EH (cell line): ENCODE measurements at places on chromosomes 16 and 17.
A peak's percentile ranks its signal among the peaks of the same experiment; 100 is the strongest.

DNA sequence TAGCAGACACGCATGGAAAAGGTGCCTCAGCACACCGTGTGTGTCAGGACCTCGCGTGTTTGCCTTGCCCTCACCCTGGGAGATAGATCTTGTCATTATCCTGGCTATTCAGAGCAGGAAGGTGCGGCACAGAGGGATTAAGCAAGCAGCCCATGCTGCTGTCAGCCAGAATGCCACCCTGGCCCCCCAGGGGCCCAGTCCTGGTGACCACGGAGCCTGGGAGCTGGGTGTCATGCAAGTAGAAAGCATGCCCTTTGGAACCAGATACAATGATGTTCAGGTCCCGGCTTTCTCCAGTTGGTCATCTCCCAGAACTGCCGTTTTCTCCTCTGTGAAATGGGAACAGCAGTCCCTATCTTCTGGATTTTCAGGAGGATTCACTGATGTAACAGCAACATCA lies 29.9 kb downstream of the CACNG4 start:
- no peak for DNase-seq

DNA sequence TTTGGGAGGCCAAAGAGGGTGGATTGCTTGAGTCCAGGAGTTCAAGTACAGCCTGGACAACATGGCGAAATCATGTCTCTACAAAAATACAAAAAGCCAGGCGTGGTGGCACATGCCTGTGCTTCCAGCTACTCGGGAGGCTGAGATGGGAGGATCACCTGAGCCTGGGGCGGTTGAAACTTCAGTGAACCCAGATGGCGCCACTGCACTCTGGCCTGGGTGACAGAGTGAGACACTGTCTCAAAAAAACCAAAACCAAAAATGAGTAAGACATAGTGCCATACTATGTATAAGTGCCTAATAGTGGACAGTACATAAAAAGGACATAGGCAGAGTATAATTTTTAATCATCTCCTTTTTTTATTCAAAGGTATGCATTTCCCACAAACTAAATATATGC lies 4.0 kb downstream of the CTC1 start:
- no peak for DNase-seq

- DNase-seq, result no peak
Measured at GRCh38 chr17:13490427-13490826, 111.3 kb downstream of the HS3ST3A1 start.

DNA sequence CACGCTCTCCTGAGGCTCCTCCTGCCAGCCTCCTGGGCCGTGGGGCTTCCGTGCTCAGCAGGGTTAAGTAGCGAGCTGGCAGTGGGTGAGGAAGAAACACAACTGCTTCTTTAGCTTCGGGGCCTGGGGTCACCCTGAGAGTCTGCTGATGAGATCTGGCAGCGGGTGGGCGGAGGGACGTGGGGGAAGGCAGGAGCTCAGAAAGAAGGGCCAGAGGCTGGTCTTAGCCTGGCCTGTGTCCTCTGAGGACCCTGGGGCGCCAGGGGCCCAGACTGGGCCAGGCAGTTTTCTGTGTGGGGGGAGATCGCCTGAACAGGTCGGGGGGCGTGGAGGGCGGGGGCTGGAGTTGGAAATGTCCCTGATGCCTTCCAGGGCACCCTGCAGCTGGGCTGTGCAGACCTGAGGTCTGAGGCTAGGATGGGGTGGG lies 97.8 kb upstream of the GSE1 start:
- no peak for DNase-seq

GRCh38 chr17:63826468-63827001 lies 696 bp upstream of the PSMC5 start:
- no peak for DNase-seq

- no peak for DNase-seq
Measured at GRCh38 chr17:73203788-73204479, 11.1 kb downstream of the COG1 start.

DNA sequence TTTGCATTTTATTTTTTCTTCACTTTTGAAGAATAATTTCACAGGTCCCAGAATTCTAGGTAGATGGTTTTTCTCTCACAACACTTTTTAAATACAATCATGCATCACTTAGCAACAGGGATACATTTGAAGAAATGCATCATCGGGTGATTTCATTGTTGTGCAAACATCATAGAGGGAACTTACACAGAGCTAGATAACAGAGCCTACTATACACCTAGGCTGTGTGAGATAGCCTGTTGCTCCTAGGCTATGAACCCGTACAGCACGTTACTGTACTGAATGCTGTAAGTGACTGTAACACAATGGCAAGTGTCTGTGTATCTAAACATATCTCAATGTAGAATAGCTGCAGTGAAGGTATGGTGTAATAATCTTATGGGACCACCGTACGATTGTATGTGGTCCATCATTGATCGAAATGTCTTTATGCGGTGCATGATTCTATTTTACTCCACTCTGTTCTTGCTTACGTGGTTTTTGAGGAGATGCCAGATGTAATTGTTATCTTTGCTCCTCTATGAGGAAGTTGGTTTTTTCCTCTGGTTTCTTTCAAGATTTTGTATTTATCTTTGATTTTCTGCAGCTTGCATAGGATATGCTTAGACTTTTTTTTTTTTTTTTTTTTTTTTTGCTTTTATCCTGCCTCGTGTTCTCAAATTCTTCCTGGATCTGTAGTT lies 35.5 kb upstream of the TMEM92 start:
- DNase-seq, result no peak

GRCh38 chr16:81399909-81400308 lies 44.7 kb upstream of the CMIP start:
- DNase-seq, result no peak

- DNase-seq, result no peak
Measured at GRCh38 chr16:54055191-54055590, 231.4 kb downstream of the IRX3 start.

GRCh38 chr17:42691021-42691545 lies 8.8 kb downstream of the CNTNAP1 start:
- DNase-seq, result no peak

- no peak for DNase-seq
Measured at GRCh38 chr17:19991252-19991885, 13.7 kb upstream of the AKAP10 start.

DNA sequence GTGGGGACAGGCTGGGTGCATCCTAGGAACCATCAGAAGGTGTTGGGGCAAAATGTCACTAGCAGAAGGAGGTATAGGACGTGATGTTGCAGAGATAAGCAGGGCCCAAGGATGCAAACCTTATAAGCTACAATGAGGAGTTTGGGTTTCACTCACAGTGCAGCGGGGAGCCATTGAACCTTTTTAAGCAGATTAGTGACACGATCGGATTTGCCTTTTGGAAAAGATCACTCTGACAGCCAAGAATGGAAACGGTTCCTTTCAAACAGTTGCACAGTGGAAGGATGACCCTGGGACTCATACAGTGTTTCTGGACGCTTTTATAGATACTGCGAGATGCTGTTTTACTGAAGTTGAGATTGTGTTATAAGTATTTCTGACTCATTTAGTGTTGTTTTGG lies 131.8 kb upstream of the CACNG3 start:
- DNase-seq, result no peak

GRCh38 chr17:77439189-77440018 lies 298.6 kb downstream of the SEC14L1 start:
- DNase-seq, result no peak

DNA sequence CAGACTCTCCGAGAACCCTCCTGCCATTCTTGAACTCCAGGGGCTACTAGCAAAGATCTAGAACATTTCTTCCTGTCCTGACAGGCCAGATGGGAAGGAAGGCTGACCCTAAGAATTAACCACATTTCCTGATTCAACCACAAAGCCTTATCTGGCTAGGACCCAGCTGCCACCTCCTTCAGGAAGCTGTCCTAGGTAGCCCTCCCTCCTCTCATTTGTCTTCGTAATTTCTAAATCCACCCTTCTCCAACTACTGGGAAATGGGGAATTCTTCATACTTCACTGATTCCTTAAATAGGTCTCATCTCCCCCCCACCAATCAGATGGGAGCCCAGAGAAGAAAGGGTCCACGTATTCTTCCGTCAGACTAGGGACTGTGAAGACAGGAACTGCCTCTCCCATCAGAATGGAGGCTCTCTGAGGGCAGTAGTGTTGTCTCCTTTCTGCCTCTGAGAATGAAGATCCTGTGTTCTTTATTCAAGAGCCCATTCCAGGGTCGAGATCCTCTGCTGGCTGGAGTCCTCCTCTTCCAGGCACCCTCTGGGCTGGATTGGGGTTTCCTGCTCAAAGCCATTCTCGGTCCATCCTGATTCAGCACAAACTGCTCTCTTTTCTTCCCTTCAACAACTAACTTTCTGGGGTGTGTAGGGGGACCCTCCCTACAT lies 2.1 kb downstream of the SAMD14 start:
- DNase-seq, result peak; percentile 65

GRCh38 chr16:47695756-47696155 lies 234.6 kb downstream of the PHKB start:
- DNase-seq, result no peak

DNA sequence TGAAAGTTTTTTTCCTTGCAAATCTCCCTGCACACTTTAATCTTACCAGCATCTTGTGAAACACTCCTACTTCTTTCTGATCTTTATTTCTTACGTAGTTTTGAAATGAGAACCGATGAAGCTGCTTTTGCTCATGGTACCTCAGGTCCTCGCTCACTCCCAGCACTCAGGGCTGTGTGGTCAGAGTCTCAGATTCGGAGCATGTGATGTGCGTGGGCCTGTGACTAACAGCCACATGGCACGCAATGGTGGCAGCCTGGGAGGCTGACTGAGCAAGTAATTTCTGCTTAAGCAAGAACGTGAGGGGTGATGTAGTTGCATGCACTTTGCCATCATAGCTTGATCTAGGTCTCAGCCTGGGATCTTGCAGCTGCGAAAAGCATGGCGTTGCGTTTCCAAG lies 624.3 kb downstream of the MAF start:
- no peak for DNase-seq

- no peak for DNase-seq
Measured at GRCh38 chr17:4594931-4595684, 10.8 kb downstream of the SMTNL2 start.

DNA sequence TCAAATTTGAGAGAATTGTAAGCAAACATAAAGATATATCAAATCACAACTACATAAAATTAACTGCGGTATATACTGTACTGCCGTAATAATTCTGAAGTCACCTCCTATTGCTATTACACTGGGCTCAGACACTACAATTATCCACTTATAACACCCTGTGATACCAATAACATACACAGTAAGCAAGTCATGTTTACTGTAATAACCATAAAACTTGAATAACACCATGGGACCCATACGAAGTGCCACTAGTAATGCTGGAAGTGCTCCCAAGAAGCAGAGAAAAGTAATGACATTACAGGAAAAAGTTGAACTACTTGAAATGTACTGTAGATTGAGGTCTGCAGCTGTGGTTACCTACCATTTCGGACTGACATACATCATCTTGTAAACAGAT lies 24.0 kb downstream of the CMC2 start:
- DNase-seq, result no peak

GRCh38 chr17:44970136-44970741 lies 2.1 kb upstream of the C1QL1 start:
- DNase-seq, result peak; percentile 48

GRCh38 chr16:75379911-75380847 lies 53.1 kb downstream of the CFDP1 start:
- no peak for DNase-seq

DNA sequence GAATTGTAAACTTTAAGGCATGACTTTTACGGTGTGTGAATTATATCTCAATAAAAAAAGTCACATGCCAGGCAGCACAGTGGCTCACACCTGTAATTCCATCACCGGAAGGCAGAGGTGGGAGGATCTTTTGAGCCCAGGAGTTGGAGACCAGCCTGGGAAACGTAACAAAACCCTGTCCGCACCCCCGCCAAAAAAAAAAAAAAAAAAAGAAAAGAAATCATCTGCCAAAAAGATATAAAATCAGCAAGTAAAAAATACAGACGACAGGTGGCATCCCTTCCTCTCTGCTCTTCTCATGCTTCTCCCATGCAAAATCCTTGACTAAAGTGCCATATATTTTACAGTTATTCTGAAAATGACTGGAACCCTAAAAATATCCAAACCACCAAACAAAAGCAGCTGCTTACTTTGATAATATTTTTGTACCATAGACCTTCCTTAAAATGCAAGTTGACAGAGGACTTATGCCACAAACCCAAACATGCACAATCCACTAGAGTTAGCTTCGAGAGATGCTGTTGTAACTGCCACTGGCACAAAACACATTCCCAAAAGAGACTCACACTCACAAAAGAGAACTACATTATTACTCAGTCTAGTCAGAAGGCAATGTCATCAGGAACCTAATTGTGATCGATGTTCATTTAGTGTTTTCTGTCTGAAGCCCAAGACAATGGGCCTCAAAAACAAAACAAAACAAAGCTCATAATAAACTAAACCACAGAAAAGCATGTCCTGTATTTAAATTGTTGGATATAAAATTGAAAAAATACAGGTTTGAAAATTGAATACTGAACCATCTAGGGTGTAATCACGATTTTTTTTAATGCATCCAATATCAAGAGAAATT lies 2.4 kb downstream of the CRLF3 start:
- DNase-seq, result no peak

DNA sequence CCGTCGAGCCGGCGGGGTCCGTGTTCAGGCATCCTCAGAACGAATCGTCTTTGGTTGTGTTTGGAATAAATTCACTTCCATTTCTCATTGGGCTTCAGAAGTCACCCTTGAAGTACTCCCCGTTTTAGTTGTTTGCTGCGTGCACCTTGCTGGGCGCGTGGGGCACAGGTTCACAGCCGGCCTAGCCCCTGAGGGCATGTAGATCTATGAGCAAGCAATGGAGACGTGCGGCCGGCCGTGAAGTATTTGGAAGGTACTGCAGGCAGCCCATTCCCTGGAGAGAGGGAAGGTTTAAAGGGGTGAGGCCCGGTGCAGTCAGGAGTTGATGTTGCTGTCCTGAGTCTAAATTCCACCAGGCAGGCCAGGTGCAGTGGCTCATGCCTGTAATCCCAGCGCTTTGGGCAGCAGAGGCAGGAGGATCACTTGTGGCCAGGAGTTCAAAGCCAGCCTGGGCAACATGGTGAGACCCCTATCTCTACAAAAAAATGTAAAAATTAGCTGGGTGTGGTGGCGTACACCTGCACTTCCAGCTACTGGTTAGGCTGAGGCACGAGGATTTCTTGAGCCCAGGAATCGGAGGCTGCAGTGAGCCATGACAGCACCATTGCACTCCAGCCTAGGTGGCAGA lies 714 bp downstream of the ACSF3 start:
- DNase-seq, result peak; percentile 29

DNA sequence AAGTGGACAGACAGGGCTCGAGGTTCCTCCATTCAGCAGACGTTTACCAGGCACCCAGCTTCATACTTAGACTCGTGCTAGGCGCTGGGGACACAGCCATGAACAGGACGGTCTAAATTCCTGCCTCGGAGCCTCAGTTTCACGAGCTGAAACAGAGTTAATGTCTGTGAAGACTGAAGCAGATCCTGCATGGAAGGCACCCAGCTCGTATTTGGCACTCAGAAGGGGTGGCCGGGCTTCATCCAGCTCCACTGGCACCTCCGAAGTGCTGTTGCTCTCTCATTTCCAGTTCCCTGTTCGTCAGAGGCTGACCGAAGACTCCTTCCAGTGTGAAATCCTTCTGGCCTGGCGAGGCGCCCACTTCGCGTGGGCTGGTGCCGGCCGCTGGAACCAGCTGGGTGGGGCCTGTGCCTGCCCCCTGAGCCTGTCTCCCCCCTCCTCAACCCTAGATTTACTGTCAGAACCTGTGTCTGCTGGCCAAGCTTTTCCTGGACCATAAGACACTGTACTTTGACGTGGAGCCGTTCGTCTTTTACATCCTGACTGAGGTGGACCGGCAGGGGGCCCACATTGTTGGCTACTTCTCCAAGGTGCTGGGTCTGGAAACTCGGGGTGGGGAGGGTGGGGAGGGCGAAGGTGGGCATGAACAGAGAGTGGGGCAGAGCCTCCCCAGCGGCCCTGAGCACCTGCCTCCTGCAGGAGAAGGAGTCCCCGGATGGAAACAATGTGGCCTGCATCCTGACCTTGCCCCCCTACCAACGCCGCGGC lies 5.8 kb downstream of the PRSS8 start:
- no peak for DNase-seq
